ENCODE measurements at places on chromosomes 11 and 22.

DNA sequence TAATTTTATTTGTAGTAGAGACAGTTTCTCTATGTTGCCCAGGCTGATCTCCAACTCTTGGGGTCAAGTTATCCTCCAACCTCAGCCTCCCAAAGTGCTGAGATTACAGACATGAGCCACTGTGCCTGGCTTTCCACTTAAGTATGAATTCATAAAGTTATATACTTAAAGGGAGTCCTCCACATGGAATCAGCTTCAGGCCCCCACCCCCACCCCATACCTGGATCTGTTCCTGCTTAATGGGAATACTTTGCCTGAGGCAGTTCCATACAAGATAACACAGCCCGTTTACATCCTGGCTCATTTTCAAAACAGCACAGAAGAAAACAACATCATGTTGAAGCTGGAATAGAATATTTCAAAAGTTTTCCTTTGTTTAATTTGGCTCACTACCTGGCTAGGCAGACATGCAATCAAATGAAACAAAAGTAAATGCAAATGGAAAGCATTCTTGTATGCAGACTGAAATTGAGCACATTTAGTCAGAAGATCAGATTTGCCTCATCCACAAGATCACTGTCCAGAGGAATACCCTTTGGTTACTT lies 82.4 kb downstream of the FAT3 start:
- no peak for DNase-seq

GRCh38 chr22:32849501-32849900 lies 48.0 kb downstream of the TIMP3 start:
- DNase-seq, result no peak

- no peak for DNase-seq
These were observed 1.3 kb downstream of the NAP1L4 start for GRCh38 chr11:2990617-2991451.

GRCh38 chr11:61413496-61413895 lies 16.3 kb downstream of the CPSF7 start:
- DNase-seq, result no peak

- no peak for DNase-seq
These were observed 40.9 kb downstream of the SERPINH1 start for GRCh38 chr11:75602951-75603350.

DNA sequence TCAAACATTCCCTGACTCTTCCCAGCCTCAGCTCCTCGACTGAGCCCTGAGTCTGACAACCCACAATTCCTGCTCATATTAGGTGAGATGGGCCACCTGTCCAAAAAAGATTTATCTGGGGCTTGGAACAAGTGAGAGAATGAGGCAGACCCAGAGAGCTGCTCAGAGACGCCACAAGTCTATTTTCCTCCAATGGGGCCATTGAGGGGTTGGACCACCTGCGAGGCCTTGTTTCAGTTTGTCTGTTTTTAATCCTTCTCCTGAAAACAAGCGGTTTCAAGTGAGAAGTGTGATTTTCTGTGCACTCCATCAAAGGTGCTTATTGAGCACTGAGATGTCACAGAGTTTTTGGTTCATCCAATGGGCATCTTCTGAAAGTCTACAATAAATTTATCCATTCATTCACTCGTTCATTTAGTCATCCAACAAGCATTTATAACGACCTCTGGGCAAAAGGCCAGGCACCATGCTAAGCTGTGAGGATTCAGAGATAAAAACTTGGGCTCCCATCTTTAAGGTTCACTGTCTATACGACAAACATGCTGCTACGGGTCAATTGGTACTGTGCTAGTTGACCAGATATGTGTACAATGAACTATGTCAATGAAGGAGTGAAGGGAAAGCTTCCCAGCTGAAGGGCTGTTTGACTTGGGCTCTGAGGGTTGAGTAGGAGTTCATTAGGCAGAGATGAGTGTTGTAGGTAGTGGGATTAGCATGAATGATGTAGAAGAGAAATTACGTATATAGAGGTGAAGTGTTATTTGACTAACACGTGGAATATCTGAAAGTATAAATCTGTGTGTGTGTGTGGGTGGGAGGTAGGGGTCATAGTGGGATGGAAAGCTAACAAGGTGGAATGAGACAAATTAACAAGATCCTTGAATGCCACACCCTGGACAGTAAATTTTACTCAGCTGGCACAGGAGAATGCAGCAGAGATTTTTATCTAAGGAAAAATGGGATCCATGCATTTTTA lies 168.9 kb downstream of the MIAT start:
- DNase-seq, result no peak

DNA sequence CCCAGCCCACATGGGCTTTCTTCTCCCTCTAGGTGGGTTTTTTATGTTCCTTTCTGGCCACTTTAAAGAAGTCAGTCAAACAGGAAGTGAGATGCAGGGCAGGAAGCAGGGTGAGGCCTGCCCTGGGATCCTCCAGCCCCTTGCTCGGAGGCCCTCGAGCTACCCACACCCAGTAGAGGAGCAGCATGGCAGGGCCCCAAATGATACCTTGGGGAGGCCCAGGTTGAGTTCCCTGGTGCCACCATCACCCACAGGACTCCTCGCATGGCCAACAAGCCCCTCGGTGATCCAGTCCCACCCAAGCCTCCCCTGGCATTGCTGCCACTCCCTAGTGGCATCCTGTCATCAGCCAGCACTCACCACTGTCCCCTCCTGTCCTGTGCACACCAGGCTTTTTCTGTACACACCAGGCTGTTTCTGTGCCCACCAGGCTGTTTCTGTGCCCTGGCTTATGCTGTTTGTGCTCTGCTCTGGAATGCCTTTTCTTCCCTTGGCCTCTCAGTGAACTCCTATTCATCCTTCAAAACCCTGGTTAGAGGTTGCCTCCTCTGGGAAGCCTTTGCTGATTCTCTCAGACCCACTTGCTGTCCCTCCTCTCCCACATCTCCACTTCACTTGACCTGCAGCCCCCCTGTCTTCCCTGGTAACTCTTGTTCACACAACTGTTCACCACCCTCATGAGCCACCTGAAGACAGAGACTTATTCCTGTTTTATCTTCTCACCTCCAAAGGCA lies 3.1 kb upstream of the PTGDR2 start:
- no peak for DNase-seq

GRCh38 chr11:12752868-12753524 lies 78.8 kb downstream of the TEAD1 start:
- no peak for DNase-seq

DNA sequence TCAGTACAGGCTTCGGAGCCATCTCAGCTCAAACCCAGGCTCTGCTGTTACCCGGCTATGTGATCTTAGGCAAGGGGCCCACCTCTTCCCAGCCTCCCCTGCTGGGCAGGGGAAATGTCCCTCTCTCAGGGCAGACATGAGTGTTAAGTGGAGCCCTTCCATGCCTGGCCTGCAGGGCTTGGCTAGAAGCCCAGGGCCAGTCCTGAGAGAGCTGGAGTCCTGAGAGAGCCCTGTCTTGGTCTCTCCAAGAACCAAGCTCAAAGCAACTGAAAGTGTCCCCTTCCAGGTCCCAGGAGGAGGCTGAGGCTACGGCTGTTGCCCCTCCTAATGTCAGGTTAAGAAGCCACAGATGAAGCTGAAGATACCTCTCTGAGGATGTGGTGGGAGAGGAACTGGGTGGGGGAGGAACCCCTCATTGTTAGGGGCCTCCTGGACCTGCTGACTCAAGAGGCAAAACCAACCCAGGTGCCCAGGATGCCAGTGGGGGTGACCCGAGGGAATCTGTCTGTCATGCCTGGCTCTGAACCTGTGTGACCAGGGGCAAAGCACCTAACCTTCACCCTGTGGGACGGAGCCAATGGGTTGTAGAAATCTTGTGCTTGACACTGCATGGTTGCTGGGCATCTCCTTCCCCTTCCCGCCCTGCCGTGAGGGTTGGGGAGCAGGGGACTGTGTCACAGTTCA lies 4.2 kb downstream of the ZP1 start:
- DNase-seq, result no peak

- DNase-seq, result no peak
These were observed at the start of gene KMT5B for GRCh38 chr11:68213135-68213515. Gene KMT5B (minus strand): TSS chr11:68213296. CDS start chr11:68190076, 23,220 bp downstream.

GRCh38 chr11:27582621-27583020 lies 76.1 kb upstream of the LIN7C start:
- DNase-seq, result no peak

GRCh38 chr11:43687120-43687791 lies 6.7 kb downstream of the HSD17B12 start:
- no peak for DNase-seq

GRCh38 chr11:13205486-13205885 lies 72.1 kb upstream of the BMAL1 start:
- no peak for DNase-seq

- DNase-seq, result no peak
These were observed 64.7 kb downstream of the BDNF start for GRCh38 chr11:27635567-27636037.

- DNase-seq, result no peak
These were observed 459.1 kb downstream of the MIAT start for GRCh38 chr22:27116312-27117086.

DNA sequence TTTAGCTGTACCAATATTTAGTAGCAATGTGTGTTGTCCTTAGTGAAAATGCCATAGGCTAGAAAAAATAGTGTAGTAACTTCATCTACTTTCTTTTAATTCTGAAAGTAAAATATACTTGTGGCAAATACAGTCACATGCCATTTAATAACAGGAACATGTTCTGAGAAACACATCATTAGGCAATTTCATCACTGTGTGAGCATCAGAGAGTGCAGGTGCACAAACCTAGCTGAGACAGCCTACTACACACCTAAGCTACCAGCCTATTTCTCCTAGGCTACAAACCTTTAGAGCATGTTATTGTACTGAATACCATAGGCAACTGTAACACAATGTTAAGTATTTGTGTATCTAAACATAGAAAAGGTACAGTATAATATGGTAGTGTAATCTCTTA lies 127.0 kb upstream of the PITPNB start:
- no peak for DNase-seq

DNA sequence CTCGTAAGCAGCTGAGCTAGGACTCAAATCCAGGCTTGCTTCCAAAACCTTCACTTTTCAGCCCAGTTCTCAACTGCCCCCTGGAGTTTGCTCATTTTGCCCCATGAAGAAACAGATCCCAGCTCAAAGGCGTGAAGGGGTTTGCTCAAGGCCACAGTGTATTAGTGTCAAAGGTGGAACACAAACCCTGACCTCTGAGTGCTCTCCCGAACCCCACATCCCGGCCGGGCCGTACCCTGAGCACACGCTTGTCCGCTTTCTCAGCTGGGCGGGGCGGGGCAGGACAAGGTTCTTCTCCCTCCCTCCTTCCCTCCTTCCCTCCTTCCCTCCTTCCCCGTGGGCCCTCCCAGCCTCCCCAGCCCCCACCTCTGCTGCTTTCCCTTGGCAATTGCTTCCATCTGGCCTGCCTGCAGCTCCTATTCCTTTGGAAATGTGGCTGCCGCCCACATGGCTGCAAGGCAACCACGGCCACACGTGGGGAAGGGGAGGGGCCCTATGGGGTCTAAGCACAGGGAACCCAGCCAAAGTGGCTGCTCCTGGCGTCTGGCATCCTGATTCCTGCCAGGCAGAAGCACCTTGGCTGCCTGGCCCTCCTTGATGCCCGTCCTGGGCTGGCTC lies 4.1 kb downstream of the ST3GAL4 start:
- DNase-seq, result no peak

DNA sequence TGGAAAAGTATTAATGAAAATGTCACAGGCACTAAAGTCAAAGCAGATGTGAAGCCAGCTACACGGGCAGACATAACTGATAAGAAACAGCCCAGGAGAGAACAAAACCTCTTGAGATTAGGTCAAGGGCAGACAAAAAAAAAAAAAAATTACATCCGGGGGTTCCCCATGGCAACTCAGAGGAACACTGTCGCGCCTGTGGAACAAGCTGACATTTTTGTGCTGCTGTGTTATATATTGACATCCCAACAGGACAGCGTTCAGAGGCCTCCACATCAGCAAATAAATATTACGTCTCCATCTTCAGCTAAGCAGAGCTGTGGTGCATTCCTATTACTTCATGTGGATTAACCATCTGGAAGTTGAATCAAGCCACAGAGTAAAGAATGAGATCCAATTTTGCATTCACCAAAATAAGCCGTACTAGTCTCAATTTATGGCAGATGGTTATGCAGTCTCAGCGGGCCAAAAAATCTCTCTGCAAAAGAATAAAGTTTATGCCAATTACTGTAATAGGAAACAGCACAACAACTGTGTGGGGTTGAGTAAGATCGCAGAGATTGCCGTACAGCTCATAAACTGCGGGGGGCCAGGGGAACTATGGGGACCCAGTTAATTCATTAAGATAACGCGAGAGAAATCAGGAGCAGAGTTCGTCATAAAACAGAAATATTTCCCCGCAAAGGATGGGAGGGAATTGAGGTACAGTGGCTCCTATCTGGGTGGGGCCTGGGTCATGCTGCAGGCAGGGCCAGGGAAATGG lies 41.3 kb upstream of the MN1 start:
- no peak for DNase-seq

GRCh38 chr11:55357560-55358184 lies 10.1 kb upstream of the OR4A15 start:
- no peak for DNase-seq

- no peak for DNase-seq
These were observed 9.9 kb upstream of the PARVB start for GRCh38 chr22:44014241-44014640.

DNA sequence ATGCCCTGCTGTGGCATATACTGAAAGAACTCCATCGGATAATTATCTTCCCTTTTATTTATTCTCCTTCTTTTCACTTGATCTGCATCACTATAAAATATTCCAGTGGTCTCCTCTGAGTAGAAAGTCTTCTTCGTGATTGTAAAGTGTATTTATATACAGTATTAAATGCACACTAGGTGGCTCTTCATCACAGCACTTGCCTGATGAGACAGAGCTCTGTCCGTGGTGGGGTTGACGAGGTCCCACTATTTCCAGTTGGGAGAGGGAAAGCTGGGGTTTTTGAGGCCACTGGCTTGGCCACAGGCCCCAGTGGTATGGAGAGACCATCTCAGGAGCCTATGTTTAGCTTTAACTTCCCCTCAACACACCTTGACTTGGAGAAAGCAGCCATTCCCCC lies 31.6 kb upstream of the ZBTB16 start:
- DNase-seq, result no peak

DNA sequence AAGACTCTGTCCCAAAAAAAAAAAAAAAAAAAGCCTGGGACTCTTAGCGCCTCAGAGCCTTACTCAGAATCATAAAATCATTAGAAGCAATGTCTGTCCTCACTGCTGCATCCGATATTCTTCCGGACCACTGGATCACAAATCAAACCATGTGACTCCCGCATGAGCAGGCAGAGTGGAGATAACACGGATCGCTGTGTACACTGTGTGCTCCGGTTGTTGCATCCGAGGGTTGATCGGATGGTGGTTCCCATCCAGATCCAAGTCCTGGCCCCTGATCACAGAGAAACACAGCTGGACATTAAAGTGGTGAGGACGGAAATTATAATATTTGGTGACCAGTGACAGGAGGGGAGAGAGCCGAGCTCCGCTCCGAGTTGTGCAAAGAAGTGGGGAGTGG lies 9.7 kb upstream of the TXNRD2 start:
- no peak for DNase-seq

- DNase-seq, result no peak
These were observed 33.9 kb downstream of the TST start for GRCh38 chr22:36985211-36985889.

GRCh38 chr11:66694732-66695207 lies 17.1 kb upstream of the RBM4B start:
- DNase-seq, result peak; percentile 90

Measured in omental fat pad (tissue), 4 donors.